Left renal pelvis (tissue), 4 donors: ENCODE measurements at places on chromosomes 1 and 21.
A peak's percentile ranks its signal among the peaks of the same experiment; 100 is the strongest.

- no peak for DNase-seq
Observed at GRCh38 chr1:236172041-236172579, 29.8 kb downstream of the GPR137B start.

DNA sequence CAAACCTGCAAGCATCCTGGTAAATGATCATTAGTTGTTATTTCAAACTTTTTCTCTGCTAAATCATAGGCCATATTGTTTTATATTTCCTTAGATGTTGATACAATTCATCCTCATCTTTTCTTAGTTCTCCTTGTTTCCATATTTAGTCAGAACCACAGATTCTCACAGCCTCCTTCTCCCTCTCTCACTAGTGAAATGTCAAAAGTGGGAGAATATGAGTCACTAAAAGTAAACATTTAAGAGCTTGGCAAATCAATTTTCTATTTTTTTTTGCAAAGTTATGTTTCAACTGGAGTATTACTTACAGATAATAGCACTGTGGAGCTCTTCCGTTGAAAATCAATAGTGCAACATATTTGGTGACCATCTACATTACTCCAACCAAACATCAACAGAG, 308.8 kb downstream of the COL11A1 start:
- DNase-seq, result no peak

DNA sequence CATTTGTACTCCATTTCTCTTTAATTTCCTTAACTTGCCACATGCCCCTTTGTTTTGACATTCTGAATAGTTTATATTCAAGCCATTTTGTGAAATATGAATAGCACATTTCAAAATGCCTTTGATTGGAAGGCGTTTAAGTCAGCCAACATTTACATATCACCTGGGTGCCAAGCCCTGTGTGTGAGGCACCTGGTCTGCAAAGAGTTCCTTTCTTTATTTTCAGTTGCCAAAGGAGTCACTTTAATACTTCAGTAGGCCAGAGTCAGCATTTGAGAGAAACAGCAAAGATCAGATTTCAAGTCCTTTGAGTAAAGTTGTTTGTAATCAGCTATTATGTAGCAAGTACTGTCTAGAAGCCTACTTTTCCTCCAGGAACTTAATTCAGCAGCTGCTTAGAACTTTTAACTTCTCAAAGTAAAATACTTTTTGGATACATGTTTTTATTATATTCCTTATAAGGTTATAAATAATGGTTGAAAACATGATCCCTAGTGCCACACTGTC, 70.8 kb downstream of the DTL start:
- no peak for DNase-seq

DNA sequence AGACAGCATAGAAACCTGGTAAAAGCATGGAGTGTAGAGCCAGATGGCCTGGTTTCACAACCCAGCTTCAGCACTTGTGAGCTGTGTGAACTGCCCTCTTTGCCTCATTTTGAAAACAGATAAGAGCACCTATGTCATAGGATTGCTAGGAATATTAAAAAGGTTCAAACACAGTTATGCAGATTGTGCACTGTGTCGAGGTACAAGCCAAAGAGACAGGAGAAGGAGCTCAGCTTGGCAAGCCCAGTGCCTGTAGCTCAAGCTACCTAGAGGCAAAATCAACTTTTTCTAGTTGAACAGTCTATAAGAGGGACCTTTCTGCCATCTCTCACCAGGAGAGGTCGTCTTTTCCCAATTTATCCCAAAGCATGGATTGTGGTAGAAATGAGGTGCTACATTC, 5.0 kb downstream of the CHODL start:
- DNase-seq, result no peak

DNA sequence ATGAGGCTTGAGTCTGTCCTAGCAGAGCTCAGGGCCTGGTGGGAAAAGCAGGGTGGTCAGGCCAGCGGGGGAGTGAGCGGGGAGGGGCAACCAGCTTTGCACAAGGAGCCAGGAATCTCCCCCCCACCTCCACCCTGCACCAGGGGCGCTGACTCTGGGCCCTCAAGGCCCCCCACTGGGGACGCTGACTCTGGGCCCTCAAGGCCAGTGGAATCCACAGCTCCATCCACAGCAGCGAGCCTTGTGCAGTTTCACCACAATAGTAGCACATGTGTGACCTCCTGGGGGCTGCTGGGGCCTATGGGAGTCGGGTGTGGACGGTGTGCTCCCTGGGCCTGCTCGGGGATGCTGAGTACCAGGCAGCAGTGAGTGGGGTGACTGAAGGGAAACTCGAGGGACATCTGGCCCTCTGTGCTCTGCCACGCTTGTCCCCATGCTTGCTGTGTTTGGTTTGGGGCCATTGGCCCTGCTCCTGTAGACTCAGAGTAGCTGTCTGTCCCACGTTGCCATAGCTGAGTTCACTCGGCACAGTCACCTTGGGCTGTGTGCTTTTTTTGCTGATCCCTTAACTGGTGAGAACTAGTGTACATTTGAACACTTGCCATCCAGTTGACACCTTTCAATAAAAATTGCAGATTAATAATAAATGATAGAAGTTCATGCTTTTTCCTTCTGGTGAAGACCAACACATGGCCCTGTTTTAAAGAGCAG, 89.2 kb downstream of the ADARB1 start:
- no peak for DNase-seq

GRCh38 chr21:42191064-42191463, 27.9 kb upstream of the ABCG1 start:
- no peak for DNase-seq

DNA sequence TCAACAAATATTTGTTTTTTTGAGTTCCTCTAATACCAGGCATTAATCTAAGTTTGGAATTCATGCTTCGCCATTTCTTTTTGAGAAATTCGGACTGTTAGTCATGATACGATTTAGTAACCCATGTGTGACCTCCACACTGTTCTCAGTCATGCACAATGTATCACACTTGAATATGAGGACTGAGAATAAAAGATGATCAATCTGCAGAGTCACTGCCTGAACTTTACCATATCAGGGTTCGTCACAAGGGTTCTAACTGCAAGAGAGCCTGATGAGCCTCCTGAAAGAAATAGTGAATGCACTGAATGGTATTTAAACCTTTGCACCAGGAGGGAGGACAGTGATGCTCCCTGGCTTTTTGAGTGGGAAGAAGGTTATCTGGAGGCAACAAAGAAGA, 10.9 kb upstream of the FASLG start:
- DNase-seq, result no peak

- DNase-seq, result peak; percentile 76
Observed at GRCh38 chr1:17236779-17237560, 11.9 kb upstream of the PADI3 start.

DNA sequence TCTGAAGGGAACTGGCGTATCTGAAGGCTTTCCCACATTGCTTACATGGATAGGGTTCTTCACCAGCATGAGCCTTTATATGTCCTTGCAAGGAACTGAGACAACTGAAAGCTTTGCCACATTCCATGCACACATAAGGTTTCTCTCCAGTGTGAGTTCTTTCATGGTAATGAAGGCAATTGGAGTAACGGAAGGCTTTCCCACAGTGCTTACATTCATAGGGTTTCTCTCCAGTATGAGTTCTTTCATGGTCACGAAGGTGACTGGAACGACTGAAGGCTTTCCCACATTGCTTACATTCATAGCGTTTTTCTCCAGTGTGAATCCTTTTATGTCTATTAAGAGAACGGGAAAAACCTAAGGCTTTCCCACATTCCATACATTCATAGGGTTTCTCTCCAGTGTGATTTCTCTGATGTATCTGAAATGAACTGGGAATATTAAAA, 15.0 kb downstream of the ZNF124 start:
- DNase-seq, result no peak

GRCh38 chr1:245704765-245705164, 550.0 kb downstream of the KIF26B start:
- no peak for DNase-seq

- peak; percentile 52 for DNase-seq
Observed at GRCh38 chr1:192489748-192490147, 85.8 kb upstream of the RGS1 start.

GRCh38 chr1:207223162-207223561, 98.3 kb upstream of the CD55 start:
- no peak for DNase-seq

GRCh38 chr1:75237316-75237715, 103.1 kb downstream of the LHX8 start:
- no peak for DNase-seq

DNA sequence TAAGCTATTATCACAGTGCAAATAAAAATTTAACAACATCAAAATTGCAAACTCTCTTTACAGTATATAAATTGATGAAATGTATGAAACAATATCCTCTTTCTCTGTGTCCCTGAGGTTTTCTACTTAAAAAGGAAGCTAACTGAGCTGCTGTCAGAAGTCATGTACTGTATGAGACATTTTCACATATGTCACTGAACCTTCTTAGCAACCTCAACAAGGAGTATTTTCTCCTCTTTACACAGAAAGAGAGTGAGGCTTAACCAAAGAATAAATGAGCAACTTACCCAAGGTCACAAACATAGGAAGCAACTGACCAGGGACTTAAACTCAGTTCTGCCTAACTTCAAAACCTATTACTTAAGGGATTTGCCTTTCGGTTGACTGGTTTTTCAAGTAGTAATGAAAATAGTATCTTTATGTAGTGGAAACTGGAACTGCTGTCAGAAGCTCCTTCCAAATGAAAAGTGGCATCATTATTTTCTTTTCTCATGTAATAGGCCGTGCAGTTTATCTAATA, 288.9 kb downstream of the LRRIQ3 start:
- DNase-seq, result no peak

GRCh38 chr1:155974208-155975115, 3.9 kb downstream of the ARHGEF2 start:
- DNase-seq, result no peak

DNA sequence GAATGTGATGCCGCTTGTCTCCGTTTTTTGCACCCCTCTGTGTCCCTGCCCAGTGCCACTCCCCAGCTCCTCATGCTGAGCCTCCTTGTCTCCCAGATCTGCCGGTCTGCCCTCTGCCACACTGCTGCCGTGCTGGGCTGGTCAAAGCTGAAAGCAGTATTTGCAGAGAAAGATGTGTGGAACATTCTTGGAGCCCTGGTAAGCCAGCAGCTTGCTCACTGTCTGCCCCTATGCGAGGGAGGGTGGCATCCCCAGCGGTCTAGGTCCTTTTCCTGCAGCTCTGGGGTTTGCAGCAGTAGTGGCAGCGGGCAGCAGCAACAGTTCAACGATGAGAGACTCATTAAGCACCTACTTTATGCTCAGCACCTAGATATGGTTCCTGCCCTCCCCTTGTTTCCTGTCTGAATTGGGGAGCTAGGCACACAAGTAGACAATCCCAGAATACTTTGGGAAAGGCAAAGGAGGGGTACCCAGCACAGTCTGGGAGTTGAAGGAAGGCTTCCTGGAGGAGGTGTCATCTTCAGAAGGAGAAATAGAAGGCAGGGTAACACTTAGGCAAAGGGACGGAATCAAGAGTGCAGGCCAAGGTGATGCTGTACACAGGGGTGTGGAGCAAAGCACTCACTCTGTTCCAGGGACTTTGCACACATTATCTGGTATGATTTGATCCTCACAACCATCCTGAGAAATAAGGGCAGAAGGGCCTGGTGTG, 63.1 kb downstream of the KIF21B start:
- DNase-seq, result no peak

DNA sequence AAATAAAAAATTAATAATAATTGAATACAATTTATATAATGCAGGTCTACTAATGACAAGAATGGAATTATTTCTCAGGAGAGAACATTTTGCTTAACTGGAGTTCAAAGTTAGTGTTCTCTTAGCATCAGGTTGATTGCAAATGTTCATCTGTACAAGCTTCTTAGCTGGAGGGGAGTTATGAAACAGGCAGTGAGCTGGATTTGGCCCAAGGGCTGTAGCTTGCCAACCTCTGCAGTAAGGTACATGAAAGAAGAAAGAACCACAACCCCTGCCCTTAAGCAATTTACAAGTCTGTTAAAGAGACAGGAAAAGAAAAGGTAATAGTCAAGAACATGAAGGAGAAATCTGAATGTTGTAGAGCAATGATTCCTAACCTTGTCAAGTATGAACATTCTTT, 17.0 kb downstream of the LPGAT1 start:
- DNase-seq, result no peak

- no peak for DNase-seq
Observed at GRCh38 chr1:27366113-27366410, 699 bp downstream of the MAP3K6 start.

DNA sequence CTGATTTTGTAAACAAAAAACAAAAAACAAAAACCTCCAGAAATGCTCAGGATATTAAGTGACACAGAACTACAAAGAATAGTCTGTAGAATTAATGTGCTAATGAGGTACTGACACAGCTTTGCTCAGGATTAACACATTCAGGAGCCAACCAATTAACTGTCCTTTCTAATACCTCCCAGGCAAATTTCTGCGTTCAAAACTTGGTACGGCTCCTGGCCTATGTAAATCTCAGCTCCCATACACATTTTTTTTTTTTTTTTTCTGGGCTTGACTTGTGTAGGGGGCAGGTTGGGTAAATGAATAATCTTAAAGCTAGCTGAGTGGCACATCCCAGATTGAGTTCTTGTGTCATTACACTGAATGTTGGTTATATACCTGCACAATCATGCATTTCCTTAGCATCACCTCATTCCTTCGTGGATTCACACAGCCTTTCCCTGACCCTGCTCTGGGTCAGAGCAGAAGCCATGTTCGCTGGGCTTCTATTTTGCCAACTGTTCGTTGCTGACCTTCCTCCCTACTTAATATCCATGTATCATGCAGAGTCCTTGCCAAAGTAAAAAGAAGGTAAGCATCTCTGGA, 12.6 kb upstream of the IER5 start:
- DNase-seq, result no peak

DNA sequence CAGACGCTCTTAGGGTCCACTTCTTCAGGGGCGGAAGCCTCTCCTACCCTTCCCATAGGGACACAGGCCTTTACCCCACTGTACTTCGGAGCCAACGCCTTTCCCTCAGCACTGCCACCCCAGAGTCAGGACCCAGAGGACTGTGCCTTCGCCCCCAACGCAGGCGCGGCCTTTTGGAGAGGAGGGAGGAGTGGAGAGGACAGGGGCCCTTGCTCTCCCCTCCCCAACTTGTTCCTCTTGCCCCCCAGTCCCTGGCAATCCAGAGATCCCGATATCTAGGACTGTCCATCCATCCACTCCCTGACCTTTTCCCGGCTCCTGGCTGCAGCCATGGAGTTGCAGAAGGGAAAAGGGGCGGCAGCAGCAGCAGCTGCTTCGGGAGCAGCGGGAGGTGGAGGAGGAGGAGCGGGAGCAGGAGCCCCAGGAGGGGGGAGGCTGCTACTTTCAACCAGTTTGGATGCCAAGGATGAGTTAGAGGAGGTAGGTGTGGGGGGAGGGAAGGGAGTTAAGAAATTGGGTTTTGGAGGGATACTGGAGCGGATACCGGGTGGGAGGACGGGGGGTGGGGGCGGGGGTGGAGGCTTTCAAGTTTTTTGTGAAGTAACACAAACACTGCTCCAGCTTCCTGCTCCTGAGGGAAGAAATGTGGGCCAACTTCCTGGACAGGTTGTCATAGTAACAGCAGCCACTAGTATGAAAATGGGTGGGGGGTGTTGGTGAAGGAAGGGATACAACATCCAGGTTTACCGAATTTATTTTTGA, 636 bp downstream of the INTS3 start:
- no peak for DNase-seq

- no peak for DNase-seq
Observed at GRCh38 chr1:102858695-102859094, 249.6 kb downstream of the COL11A1 start.

GRCh38 chr1:63665824-63666223, 72.6 kb downstream of the PGM1 start:
- DNase-seq, result no peak
